ENCODE measurements at places on chromosomes 5 and 9.

DNA sequence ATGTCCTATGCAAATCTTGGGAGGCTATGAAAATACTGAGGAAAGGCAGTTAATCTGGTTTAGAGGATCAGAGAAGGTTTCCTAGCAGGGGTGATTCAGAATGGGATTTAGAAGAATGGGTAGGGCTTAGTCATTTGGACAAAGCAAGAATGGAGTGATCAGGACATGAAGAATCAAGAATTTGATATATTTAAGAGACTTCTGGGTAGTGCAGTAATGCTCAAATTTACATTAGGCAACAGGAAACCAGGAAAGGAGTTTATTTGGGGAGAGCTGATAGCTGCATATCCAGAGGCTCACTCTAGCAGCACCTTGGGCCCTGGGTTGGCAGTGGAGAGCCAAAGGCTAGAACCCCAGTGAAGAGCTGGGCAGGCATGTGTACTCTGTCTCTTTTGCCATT lies 78.9 kb upstream of the PAPPA start:
- no peak for DNase-seq

- no peak for DNase-seq
These were observed 30.6 kb downstream of the SH3GL2 start for GRCh38 chr9:17609312-17610005.

DNA sequence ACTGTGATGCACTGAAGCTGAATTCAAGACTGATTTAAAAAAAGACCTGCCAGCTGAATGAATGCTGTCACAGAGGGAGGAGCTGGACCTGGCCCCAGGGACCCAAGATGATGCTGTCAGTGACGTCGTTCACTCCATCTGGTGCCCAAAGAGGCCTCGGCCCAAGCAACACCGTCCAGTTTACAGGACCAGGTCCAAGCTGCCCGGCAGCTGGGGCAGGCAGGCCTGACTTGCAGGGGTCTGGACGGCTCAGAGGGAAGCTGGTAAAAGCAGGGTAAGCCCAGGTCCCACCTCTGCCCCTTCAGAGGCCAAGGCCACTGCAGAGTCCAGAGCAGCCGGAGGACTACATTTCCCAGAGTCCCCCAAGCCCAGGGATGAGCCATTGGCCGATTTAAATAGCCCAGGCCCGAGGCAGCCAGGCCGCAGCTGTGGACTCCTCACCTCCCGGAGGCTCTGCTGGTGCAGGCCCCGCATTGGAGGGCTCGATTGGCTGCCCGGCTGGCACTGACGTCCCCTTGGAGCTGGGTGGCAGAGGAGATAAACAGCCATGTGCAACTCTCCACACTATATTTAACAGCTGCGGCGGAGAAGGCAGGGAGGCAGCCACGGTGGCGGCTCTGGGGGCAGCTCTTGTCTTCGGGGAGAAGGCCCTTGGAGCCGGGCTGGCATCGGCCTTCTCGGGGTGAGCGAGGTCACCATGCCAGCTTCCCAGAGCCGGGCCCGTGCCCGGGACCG lies at the start of gene PLPP7:
Gene PLPP7, plus strand, starts transcription at position 423 of the 735 bp plus-strand sequence. Its CDS starts 275 bp downstream, at position 698.
- no peak for DNase-seq

DNA sequence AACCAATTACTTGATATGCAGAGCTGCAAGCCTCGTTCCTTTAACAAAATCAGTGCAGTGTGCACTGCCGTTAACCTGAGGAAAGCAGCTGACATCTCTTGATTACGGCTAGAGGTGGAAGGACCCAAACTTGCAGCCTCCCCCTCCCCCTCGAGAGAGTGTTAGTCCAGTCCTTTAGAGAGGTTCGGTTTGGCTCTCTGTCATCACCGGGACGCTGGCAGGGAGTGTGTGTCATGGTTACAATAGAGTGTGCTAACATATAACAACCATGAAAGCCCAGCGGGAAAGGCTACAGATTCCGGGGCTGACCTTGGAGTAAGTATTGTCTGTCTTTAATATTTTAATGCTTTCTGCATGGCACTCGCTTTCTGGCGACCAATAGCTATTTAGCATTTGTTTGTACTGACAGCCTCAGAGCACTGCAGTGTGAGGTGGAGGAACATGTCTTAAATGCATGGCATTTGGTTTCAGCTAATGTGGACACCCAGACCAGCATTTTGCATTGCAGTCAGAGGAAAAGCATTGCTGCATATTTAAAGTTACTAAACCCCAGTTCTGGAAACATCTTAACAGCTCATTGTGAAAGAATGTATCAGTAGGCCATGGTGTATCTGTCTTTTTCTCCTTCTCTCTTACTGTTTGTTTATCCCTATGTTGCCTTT lies 237.5 kb downstream of the CD180 start:
- DNase-seq, result no peak

- no peak for DNase-seq
These were observed 120.6 kb downstream of the TTLL11 start for GRCh38 chr9:121972501-121972981.

GRCh38 chr5:26563979-26564378 lies 474.4 kb downstream of the CDH9 start:
- no peak for DNase-seq

DNA sequence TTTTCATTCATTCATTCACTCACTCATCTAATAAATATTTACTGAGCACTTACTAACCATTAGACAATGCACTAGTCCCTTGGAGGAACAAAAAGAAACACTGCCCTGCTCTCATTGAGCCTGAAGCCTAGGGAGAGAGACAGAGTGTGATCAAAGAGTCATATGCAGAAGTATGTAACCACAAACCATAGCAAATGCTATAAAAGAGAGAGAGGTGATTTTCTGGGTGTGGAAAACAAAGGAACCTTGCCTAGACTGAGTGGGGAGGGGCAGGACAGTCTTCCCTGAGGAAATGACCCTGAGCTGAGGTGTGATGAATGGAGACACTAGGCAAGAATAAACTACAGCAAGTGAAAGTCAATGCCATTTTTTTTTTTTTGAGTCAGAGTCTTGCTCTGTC lies 10.8 kb upstream of the ADRA1B start:
- no peak for DNase-seq

- no peak for DNase-seq
These were observed 43.3 kb upstream of the TJP2 start for GRCh38 chr9:69130456-69131441.
